Stimulated activated CD4-positive, alpha-beta T cell treated with anti-CD3 and anti-CD28 coated beads, TNF-alpha, amount 100 ng/mL, for 48 hours (primary cell): ENCODE measurements at places on chromosomes 1 and 21.
A peak's percentile ranks its signal among the peaks of the same experiment; 100 is the strongest.

GRCh38 chr1:12491656-12492055 is 126.4 kb downstream of the DHRS3 start:
- DNase-seq = no peak

DNA sequence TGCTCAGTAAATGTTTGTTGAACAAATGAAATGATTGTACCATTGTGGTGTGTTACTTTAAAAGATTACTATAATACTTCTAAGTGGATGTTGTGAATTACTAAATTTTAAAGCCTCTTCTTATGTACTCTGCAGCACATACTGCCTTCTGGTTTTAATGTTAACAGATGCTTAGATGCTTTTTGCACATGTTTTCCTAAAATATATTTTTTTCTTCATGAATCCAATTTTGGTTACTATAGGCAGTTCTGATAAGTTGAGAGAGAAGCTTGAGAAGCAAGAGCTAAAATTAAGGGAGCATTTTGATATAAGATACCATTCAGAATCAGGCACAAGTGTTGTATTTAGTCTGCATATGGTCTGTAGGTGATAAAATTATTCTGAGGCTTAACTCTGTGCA is 21.3 kb downstream of the CTTNBP2NL start:
- DNase-seq = no peak

- no peak for DNase-seq
Measured at GRCh38 chr1:163069142-163069541, at the start of gene RGS4. RGS4 (plus strand) TSS chr1:163069361; CDS start chr1:163069485, 124 bp downstream.

DNA sequence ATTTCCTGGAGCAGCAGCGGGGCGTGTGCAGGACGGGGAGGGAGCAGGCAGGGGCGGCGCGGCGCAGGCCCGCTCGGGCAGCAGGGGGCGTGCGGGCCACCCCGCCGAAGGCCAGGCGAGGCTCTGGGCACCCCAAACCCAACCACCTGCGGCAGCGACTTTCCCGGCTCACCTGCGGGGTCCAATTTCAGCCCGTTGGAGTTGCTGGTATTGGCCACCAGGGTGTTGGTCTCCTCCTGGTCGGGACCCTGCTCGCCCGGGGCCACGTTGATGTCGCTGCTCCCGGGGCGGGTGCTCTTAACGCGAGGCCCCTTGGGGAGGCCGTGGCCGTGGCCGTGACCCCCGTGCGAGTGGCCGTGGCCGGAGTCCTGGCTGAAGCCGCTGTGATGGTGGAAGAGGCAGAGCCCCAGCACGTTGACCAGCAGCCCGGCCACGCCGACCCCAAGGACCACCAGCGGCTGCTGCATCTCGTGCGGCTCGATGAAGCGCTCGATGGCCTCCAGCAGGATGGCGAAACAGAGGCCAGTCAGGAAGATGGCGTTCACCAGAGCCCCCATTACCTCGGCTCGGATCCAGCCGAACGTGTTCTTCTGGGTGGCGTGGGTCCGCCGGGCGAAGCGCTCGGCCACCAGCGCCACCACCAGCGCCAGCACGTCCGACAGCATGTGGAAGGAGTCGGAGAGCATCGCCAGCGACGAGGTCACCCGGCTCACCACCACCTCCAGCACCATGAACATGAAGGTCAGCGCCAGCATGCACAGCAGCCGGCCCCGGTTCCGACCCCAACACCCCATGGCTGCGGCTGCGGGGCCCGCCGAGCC is 932 bp downstream of the SLC30A1 start:
- DNase-seq = peak; percentile 60

DNA sequence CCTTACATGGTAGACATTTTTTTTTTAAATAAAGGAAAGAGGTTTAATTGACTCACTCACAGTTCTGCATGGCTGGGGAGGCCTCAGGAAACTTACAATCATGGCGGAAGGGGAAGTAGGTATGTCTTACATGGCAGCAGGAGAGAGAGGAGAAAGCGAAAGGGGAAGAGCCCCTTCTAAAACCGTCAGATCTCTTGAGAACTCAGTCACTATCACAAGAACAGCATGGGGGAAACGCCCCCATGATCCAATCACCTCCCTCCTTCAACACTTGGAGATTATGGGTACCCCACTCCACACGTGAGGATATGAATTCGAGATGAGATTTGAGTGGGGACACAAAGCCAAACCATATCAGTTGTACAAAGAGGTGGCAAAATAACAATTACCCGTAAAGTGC is 301.7 kb downstream of the GRIK1 start:
- no peak for DNase-seq

- DNase-seq = no peak
Measured at GRCh38 chr1:232894436-232894835, 56.0 kb upstream of the NTPCR start.

GRCh38 chr1:198678901-198679329 is 40.1 kb downstream of the PTPRC start:
- no peak for DNase-seq

GRCh38 chr1:194717334-194717733 is 1530.9 kb upstream of the B3GALT2 start:
- DNase-seq = no peak

DNA sequence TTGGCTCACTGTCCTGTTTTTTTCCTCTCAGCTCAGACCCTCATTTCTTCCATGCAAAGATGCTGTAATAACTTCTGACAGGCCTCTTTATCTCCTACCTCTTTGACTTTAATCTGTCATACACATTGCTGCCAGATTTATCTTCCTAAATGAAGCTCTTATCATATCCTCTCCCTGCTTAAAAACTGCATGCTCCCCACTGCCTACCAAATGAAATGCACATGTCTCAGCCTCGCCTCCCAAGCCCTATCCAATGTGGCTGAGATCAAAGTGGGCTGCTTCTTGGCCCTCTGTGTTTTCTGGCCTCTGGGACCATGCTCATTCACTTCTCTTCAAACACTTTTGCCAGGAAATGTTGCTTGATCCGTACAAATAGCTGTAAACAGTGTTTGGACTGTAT is 38.3 kb downstream of the IRF2BP2 start:
- no peak for DNase-seq

- no peak for DNase-seq
Measured at GRCh38 chr1:6386371-6386949, 7.1 kb downstream of the ACOT7 start.

DNA sequence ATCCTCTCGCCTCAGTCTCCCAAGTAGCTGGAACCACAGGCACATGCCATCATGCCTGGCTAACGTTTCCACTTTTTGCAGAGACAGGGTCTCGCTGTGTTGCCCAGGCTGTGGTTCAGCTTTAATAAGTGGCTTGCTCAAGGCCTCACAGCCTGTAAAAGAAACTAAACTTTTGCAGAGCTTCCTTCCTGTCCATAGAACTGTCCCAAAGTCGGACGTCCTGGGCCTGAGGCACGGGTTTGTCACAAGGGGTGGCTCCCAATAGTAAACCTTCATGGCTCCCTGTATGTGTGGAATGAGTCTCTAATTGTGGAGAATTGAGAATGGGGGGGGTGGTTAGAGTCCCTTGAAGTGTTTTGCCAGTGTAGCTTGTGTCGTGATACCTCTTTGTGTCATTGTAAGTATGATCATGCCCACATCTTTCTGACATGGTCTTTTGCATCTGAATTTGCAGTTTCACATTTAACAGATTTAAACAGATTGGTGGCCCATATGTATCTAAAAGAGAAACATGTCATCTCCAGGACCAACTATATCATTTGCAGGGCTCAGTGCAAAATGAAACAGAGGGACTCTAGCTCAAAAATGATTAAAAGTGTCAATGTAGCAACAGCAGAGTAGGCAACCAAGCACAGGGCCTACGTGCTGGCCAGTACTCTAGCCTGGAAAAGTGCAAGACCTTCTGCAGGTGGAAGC is 332.1 kb downstream of the KIF26B start:
- DNase-seq = no peak
